Activated CD4-positive, alpha-beta T cell treated with anti-CD3 and anti-CD28 coated beads, Interleukin-2, Interleukin-6, amounts not matched to agents 100 ng/mL and 50 ng/mL, durations not matched to agents 16 hours and 8 hours (primary cell): ENCODE measurements at places on chromosomes 16 and 17.

DNA sequence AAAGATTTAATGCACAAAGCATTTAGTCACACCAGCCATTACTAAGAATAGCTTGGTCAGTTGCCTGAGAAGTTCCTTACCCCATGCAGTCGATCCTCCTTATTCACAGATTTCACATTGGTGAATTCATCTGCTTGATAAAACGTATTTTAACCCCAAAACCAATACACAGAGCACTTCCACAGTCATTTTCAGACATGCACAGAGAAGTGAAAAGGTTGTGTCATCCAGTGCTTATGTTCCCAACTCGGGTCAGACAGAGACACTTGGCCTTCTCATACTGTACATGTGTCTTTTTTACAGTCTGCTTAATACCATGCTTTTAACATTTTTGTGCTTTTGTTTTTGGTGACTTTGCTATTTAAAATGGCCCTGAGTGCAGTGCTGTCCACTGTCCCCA, 219.7 kb downstream of the SPECC1 start:
- DNase-seq = peak; percentile 37

DNA sequence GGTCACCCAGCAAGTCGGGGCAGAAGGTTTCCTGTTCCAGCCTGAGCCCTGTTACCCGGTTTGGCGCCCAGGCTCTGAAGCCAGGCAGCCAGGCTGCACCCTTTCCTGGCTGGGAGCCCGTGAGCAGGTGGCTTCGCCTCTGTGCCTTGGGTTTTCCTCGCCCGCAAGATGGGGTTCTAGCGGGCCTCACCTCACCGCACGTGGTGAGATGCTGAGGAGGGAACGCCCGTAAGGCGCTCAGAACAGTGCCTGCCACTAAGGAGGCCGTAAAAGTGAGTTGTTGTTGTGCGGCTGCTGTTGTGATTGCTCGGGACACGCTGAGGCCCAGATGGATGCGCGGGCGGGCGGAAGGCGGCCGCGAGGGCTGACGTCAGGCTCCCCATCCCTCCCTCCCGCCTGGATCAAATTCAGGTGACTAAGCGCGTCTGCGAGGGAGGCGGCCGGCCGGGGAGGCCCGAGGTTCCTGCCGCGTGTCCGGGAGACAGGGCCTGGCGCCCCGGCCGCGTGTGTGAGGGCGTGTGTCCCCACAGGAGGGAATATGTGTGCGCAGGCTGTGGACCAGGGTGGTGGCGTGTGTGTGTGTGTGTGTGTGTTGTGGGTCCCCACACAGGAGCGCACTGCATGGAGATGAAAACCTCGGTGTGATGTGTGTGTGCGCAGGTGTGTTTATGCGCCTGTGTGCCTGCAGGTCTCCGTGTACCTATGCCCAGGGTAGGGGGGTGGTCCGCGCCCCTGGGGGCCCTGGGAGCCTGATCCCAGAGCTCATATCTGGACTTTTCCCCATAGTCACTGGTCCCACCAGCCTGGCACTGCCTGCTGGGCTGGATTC, 4.3 kb downstream of the CAMKK1 start:
- DNase-seq = no peak

GRCh38 chr17:62696256-62696655, 68.8 kb downstream of the MRC2 start:
- DNase-seq = no peak

DNA sequence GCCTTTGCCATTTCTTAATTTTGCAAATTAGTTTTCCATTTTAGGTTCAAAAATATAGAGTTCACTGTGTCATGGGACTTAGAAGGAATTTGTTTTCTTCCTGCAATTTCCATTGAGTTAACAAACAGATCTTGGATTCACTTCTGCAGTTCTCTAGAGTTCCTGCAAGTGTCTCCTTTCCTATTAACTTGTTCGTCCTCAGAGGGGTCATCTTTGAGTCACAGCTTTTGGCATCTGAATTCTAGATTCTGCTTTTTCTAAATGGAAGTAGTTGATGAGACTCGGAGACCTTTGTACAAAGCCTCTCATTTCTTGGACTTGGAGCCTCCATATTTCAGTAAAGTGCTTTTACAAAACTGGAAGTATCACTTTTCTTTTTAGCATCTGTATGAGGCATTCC, 323.3 kb downstream of the BCAS3 start:
- no peak for DNase-seq

GRCh38 chr16:82935766-82936165, 309.0 kb downstream of the CDH13 start:
- no peak for DNase-seq

GRCh38 chr16:24876231-24876630, 30.5 kb downstream of the SLC5A11 start:
- DNase-seq = no peak

GRCh38 chr16:2092256-2092620, 43.5 kb downstream of the PKD1 start:
- no peak for DNase-seq

DNA sequence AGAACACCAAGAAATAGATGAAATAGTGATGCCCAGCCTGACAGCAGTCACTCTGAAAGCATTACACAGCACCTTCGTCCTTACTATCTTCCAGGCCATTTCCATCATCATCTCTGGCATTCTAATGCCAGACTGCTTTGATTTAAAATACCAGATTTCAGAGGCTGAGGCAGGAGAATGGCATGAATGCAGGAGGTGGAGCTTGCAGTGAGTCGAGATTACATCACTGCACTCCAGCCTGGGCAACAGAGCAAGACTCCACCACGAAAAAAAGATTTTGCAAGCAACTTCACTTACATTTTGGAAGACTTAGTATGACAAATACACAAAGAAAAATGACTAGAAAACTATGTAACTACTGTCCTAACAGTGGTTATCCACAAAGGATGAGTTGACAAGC, 244.0 kb downstream of the CPPED1 start:
- no peak for DNase-seq

GRCh38 chr17:15944759-15945526, at the start of gene ADORA2B:
TSS of gene ADORA2B (plus strand) at chr17:15945130. CDS start at chr17:15945249, 119 bp downstream.
- peak; percentile 61 for DNase-seq

DNA sequence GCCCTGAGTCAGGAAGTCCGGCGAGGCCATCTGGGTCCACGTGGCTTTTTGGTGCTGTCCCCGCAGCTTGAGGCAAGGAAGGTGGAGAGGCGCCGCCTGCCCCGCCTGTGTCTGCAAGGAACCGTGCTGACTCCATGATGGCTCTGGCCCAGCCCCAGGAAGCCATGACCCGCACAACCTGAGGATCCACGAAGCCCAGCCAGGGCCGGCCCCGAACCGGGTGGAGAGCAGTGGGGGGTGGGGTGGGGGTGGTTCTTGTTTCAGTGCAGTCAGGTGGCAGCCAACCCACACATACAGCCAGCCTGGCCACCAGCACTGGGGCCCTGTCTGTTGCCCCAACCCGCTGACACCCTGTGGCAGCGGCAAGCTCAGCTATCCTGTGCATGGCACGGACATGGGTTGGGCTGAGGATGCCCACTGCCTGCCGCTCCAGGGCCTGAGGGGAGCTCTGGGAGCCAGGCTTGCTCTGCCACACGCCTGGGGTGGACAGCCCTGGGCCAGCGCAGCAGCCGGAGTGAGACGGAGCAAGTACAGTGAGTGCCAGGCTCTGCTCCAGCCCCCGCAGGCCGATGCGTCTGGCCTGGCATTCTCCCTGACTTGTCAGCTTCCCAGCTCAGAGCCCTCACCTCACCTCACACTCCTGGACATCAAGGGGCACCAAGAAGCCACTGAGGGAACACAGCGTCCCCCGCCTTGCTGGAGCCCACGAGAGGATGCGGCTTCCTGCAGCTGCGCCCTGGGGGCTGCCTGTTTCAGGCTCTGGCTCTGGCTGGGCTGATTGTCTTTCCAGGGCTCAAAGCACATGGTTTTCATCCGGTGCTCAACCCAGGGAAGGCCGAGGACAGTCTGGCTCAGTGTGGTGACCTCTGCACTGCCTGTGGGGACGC, 68.8 kb downstream of the LMF1 start:
- DNase-seq = no peak

DNA sequence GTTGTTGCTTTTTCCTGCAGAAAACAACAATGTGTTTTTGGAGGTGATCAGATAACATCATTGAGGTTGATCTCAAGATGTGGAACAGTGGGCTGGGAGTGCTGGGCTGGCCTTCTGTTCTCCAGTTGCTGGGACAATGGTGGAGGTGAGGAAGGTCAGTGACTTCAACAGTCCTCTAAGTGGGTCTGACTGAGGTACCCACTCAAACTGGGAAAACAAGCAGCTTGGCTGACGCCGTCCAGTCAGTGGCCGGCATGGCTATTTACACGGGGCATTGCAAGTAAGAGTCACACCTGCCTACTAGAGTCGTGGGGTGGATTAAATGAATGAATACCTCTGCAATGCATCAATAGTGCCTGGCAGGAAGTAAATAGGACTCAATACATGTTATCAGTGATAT, 386.7 kb upstream of the ZFHX3 start:
- no peak for DNase-seq

DNA sequence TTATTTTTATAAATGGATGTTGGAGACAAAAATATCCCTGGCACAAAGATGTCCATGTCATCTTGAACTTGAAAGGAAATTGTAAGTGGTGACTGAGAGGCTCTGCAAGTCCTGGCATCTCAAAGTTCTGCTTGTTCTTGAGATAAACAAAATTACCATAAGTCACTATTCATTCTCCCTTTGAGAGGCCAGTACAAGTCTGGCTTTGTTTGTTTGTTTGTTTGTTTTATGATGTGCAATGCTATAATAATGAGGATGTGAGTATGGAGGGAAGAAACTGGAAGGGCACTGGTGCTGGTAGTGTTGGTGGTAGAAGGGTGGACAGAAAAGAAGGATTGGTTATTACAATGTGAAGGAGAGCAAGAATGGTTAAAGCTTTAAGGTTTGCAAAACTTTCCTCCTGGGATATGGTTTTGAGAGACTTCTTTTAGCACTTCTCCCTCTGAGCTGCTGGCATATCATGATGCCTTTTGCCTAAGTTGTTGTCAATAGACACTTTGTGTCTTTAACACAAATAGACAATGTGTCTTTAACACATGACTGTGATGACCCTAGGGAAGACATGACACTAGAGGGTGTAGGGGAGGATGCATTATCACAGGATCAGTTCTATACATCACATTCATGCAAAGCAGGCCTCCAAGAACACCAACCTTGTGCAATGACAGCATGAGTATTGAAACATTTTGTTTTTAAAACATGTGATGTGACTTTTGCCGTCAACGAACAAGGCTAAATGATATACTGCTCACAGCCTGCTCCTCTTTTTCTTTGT, 880.5 kb upstream of the GOT2 start:
- no peak for DNase-seq

DNA sequence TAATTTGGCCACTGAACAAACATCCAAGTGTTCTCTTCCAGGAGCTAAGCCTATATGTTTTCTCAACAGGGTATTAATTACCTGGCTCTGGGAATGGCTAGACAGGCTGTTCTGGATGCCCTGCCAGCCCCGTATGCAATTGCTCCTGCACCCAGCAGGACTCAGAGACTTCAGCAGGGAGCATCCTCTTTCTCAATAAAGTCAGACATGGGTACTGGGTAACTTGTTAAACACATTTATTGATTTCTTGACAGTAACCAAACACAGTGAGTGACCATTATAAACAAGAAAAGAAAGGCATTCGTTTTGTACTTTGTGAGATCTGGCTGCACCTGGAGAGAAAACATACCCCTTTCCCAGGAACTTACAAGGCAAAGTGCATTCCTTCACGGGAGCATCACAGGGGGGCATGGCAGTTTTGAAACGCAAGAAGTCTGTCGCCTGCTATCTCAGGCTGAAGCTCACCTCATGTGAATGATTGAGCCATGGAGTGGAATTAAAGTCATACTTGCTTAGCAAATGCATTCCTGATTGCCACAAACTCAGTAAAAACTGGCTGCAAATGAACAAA, 369.8 kb downstream of the UTP18 start:
- DNase-seq = no peak

DNA sequence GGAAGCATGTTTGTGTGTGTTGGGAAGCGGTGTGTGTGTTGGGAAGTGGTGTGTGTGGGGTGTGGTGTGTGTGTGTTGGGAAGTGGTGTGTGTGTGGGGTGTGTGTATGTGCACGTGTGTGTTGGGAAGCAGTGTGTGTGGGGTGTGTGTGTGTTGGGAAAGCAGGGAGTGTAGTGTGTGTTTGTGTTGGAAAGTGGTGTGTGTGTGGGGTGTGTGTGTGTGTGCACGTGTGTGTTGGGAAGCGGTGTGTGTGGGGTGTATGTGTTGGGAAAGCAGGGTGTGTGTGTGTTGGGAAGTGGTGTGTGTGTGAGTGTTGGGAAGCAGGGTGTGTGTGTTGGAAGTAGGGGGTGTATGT, 785 bp upstream of the NOD2 start:
- DNase-seq = no peak

DNA sequence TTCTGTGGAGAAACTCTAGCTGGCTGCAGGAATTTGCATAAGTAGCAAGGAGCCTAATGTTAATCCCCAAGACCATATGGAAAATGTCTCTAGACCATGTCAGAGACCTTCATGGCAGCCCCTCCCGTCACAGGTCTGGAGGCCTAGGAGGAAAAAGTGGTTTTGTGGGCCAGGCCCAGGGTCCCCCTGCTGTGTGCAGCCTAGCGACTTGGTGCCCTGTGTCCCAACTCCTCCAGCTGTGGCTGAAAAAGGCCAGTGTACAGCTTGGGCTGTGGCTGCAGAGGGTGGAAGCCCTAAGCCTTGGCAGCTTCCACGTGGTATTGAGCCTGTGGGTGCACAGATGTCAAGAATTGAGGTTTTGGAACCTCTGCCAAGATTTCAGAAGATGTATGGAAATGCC, 306.9 kb upstream of the CA10 start:
- DNase-seq = no peak

DNA sequence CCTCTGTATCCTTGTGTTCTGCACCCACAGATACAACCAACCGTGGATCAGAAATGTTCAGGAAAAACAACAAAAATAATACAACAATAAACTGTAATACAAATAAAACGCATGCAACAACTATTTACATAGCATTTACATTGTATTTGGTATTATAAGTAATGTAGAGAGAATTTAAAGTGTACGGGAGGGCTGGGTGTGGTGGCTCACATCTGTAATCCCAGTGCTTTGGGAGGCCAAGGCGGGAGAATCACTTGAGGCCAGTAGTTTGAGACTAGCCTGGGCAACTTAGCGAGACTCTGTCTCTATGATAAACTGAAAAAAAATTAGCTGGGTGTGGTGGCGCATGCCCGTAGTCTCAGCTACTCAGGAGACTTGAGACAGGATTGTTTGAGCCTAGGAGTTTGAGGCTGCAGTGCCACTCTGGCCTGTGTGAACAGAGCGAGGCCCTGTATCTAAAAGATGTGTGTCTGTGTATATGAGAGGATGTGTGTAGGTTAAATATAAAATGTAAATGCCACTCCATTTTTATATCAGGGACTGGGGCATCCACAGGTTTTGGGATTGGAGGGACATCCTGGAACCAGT, 13.3 kb downstream of the SEC14L1 start:
- DNase-seq = no peak

- DNase-seq = no peak
These were observed 30.8 kb downstream of the BEAN1 start for GRCh38 chr16:66457888-66458287.

GRCh38 chr16:25093208-25094061, 18.1 kb upstream of the LCMT1 start:
- peak; percentile 44 for DNase-seq
